ENCODE measurements at places on chromosomes 5 and 9.

GRCh38 chr9:136631038-136632000, 31.4 kb upstream of the EGFL7 start:
- DNase-seq, result peak; percentile 89

DNA sequence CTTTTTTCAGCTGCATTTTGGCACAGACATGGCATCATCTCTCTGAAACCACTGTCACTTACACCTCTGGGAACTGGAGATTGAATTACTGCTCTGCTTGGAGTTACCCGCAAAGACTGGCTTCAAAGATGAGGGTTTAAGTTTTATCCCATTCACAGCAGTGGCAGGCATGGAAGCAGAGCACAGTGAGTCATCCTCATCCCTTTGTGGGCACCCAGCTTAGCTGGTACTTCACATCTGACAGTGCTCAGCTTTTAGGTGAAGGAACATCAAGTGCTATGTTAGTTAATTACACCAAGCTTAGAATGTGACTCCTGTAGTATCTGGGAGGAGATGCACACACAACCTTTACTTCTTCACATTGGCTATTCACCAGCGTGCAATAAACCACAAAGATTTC, 24.8 kb upstream of the ALDH1A1 start:
- DNase-seq, result no peak

- no peak for DNase-seq
Observed at GRCh38 chr5:149282966-149283332, 11.3 kb downstream of the AFAP1L1 start.

GRCh38 chr5:131783874-131784273, 12.9 kb downstream of the FNIP1 start:
- no peak for DNase-seq

DNA sequence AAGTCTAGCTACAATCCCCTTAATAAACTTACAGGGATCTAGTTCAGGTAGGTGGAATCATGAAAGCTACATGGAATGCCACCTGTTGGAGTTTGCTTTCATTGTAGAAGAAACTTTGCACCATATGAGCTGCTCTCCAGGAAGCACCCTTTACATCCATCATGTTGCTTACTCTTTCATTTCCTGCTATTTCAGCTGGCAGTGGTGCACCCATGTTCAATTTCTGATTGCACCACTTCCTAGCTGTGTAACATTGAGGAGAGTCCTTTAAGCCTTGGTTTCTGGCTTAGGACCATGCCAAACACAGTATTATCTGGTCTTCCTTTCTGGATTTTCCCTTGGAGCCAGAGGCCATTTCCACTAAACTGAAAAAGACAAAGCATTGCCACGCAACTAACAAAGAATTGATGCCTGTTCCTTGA, 123.3 kb upstream of the SLC12A2 start:
- no peak for DNase-seq

DNA sequence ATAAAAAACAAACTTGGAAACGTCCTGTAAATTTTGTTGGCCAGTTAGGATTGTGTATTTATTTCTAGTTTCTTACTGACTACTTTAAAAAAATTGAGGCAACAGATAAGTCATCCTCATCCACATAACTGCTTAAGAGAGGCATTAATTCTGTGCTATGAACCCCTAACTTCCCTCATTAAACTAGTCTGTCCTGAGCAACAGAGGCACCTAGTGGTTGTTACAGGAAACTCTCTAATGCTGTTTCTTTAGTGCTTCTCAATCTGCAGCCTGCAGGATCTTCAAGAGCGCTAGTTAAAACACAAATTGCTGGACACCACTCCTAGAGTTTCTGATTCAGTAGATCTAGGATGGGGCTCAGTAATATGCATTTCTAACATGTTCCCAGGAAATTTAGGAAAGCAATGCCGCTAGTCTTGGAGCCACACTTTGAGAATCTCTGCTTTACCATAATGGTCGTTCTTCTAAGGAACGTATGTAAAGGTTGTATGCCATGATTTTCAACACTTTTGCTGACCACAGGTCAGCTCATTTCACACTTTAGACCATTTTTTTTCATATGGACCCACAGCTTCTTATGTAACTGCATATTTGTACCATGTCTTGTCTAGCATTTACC, 410.1 kb upstream of the SMARCA2 start:
- peak; percentile 19 for DNase-seq
